ENCODE measurements at places on chromosomes 3 and 15. TPM values are rescaled to one million over a fixed set of nuclear protein-coding genes. Genes with fewer than 3 reads are reported as not detected.

DNA sequence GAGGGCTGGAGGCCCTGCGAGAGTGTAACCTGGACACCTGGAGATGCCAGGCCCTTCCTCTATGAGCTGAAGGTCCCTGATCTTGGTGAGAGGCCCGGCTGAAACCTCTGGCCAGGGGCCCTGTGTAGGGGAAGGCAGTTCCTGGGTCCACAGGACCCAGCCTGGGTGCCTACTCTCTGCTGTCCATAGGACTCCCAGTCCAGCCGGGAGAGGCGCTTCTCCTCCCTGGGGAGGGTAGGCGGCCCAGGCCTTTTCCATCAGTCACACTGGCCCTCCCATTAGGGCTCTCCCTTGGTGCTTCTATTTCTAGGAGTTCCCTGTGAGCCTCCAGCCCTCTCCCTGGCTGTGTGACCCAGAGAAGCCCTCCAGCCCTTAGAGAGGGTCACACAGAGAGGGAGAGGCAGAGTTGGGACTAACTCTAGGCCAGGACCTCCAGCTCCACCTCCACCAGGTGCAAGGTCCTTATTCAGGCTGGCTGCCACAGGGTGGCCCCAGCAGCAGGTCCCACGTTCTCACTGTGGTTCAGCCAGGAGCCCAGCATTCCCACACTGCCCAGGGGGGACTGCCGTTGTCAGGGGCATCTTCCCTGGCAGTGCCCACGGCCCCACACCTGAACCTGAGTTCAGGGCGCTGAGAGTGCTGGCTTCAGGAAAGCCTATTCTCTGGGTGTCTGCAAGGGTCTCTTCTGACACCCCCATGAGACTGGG, 146.8 kb downstream of the SMAD6 start:
- DNase-seq = no peak

DNA sequence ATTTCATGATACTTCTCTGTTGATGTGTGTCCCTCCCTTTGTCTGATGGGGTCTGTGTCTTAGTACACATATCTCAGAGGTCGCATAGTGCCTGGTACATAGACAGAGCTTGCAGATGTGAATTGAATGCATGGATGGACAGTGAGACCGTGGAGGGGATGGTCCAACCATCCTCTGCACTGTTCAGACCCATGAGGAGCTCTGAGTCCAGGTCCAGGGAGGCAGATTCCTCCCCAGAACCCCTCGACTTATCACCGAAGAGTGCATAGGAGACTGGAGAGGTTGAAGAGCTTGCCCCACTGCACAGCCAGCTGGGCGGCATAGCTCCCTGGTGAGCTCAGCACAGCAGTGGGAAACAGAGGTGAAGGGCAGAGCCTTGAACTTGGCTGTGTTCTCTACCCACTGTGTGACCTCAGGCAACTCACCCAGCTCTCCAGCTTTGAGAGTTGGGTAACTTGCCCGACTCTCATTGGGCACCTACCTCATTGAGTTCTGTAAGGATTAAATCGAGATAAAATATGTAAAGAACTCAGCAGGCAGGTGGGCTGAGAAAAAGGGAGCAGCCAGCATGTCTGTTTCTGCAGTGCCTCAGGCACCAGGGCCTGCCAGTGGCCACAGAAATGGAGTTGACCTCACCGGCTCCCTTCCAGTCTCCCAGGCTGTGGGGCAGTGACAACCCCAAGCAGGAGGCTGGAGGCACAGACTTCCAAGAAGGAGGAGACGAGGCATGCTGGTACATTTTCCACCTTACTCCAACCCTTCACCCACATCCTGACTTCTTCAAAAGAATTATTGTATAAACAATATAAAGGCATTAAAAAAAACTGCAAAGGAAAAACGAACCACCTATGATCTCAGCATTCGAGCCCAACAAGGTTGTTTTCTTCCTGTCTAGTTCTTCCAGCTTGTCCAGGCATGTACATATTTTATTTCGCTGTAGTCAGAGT, 54.1 kb upstream of the TFRC start:
- DNase-seq = no peak

DNA sequence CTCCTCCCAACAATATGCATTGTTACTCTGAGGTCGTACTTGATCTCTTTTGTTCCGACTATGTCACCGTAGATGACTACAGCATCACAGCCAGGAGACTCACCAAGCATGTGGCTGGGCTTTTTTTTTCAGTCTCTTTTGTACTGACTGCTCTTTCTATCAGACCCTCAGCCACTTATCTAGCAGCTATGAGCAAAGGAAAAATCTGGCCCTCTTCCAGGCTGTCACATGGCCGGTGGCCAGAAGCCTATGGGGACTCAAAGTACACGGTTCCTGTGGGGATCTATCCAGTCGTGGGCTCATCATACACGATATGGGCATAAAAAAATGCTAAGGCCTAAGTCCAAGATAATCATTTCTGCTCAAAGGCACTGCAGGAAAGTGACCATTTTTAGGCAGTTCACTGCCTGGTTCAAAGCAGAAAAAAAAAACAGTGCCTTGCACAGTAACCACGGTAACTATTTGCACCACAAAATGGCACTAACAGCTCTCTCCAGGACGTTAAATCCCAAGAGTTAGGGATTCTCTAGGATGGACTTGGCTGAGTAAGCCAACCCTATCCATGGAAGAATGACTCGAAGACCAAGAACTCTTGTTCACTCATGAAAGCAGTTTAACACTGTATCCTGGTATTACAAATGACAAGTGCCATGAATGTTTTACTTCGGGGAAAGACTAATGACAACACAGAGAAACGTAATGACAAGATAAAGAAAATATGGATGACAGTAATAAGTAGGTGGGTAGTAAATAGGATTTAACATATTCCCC, 50.3 kb downstream of the SHQ1 start:
- DNase-seq = no peak

GRCh38 chr3:43958973-43959372, 268.2 kb downstream of the ABHD5 start:
- no peak for DNase-seq

DNA sequence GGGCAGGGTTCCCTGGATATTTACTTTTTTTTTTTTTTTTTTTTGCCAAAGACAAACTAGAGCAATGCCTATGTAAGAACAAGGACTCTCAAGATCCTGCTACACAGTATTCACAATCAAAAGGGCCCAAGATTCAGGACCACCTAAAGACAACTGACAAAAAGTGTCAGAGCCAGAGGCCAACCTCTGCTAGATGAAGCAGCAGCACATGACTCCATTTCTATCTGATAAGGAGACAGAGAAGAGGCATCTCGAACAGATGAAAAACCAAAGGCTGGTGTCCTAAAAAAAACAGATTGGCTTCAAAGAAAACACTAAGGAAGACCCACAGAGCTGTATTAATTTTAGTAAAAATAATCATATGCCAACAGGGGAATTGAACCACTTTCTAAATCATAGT, 20.0 kb downstream of the CMTM6 start:
- DNase-seq = no peak

DNA sequence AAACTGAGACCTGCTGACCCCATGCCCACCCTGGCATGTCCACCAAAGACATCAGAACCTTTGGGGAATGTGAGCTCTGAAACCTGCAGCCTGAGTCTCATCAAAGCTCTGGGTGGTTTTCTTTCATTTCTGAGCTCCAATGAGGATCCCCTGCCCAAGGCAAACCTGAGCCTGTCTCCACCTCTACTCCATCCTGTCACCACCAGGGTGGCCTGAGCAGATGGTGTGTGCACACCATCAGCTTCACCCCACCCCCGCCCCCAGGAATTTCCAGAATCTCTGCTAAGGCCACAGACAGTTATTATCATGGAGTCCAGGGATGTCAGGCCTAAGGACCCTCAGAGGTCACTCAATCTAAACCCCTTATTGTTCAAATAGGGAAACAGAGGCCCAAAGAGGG, 1.3 kb downstream of the XIRP1 start:
- DNase-seq = no peak

DNA sequence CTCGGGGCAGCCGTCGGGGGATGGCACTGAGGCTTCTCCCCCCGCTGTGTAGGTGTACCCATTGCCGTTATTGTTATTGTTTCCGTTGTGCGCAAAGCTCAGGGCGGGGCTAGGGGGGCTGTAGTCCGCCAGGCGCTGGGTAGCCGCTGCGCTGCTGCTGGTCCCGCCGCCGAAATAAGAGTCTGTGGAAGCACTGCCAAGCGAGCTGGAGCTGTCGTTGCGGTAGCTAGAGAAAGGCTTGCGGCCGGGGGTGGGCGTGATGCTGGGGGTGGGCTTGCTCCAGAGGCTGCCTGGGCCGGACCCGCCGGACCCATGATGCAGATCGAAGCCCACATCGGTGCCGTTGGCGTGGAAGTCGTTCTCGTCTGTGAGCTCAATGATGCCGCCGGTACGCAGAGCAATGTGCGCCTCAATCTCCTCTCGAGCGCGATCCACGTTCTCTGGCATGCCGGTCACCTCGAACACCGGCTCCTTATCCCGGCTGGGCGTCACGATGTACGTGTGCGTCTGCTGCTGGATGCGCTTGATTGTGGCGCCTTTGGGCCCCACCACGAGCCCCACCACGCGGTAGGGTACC, 1.9 kb downstream of the MEX3B start:
- peak; percentile 30 for DNase-seq

- DNase-seq = peak; percentile 23
Observed at GRCh38 chr3:122563717-122564025, 429 bp downstream of the PARP9 start.

- no peak for DNase-seq
Observed at GRCh38 chr15:69457304-69458280, 5.0 kb downstream of the RPLP1 start.

DNA sequence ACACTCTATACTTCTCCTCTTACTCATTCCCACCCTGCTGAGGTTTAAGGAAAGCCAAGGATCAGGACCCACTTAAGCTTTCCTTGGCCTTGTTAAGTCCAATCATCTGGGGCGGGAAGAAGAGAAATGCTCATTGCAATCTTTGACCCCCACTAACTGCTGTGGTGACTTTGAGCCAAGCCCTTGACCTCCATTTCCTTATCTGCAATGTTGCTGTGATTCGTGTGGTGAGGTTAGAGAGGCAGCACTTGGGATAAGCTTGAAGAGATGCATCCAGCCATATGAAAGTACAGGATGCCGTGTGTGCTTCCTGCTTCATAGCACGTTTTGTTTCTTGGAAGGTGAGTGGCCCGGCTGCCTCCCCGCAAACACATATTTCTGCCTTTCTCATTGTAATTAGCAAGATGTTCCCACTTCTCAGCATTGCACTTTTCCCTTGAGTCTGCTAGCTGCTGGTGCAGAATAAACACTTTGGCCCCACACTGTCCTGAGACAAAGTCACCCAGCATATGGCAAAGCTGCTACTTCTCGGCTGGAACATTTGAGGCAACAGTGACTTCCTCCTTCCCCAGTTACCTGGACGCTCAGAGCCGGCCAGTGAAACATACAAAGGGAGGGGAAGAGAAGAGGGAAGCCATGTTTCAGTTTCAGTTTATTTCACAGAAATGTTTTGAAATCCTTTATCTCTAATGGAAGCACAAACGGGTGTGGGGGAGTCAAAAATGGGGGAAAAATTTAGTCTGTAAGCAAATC, 10.5 kb upstream of the NUDT16 start:
- DNase-seq = no peak

GRCh38 chr3:179677884-179678283, 25.0 kb downstream of the USP13 start:
- no peak for DNase-seq

Gene GP5
- 0.41 TPM for total RNA-seq

Gene PIERCE2
- total RNA-seq = 1.4 TPM

Gene NECTIN3
- total RNA-seq = 60.3 TPM

Gene IMP3
- 93.5 TPM for total RNA-seq

Gene ULK4
- 30.4 TPM for total RNA-seq

Gene SCAANT1
- total RNA-seq = not detected

Gene PARP9
- total RNA-seq = 22.7 TPM

Gene KNL1
- 0.26 TPM for total RNA-seq

Gene AGBL1
- total RNA-seq = not detected

Gene ARHGAP11A
- not detected for total RNA-seq

Measured in uterus (tissue), 4 donors.